SJSA1 (cell line): ENCODE measurements at places on chromosomes 2 and 18.

GRCh38 chr2:120398996-120399888, 53.3 kb downstream of the INHBB start:
- DNase-seq = peak; percentile 60

GRCh38 chr2:72415241-72415661, 267.6 kb upstream of the CYP26B1 start:
- peak; percentile 83 for DNase-seq

GRCh38 chr2:694906-695510, 17.8 kb upstream of the TMEM18 start:
- peak; percentile 40 for DNase-seq

- DNase-seq = no peak
These were observed 627.0 kb upstream of the SYT4 start for GRCh38 chr18:43904209-43904837.

DNA sequence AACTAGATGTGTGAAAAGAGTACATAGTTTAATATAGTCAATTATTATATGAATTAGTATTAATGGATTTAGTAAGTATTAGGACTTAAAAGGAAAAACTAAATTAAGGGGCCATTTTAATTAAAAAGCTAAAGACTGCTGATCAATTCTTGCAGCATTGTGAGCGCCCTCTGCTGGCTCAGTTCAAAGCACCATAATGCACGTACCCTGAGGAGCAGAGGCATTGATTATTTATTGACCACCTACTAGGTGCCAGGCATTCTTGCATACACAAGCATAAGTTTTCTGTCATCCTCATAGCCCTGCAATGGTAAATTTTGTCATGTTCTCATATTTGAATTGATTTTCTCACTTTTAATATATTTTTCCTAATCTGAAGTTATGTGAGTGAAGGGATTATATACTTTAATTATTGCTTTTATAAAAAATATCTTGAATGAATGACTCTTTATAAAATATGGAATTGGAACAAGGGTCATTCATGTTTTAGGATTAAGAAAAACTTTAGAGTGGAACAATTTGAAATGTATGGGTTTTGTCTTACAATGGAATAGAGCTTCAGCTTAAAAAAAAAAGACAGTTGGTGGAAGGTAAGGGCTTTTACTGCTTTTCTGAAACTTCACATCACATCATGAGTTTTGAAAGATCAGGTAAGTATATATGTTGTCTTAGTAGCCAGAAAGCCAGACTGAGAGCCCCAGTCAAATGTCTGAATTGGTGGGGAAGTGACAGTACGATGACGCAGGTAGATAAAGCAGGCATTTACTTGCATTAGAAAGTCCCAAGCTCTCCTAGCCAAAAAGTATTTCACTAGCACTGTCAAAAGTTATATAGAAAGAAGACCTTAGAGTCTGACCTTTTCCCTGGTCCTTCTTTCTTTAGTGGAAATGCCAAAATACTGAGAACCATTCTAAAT, 9.7 kb downstream of the ITGA4 start:
- DNase-seq = peak; percentile 54

DNA sequence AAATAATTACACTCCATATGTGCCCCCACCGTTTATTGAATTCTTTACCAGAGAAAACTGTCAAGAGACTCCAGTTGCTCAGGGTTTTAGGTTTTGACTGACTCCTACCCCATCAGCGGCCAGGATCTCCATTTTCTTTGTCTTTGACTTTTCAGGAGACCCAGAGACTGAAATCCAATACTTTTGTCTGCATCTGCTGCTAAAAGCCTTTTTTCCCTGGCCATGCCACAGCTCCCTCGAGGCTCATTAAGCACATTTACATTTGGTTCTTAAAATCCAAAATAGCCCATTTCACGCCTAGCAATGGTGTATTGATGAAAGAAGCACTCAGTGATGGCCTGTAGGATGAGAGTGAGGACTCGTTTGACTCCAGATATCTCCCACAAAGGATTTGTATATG, 332.6 kb upstream of the ACVR2A start:
- no peak for DNase-seq

GRCh38 chr18:8811115-8811514, 105.8 kb downstream of the MTCL1 start:
- no peak for DNase-seq

- no peak for DNase-seq
These were observed 38.1 kb upstream of the LCLAT1 start for GRCh38 chr2:30408961-30409387.

DNA sequence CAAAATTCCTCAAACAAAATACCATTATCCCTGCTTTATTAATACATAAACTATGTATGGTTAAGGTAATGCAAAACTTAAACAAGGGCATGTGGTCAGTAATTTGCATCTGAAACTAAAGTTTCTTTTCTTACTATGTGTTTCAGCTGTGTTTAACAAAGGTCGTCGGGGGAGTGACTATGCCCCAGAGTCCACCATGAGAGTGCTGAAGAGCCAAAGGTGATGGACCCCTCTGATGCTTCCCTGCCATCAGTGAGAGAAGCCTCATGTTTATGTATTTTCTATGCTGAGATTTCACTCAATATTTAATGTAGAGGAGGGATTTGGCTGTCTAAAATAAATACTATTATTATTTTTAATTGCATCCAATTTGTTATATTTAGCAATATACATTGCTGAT, 707.2 kb upstream of the REG3G start:
- DNase-seq = no peak

GRCh38 chr2:134276381-134277172, 22.7 kb downstream of the MGAT5 start:
- DNase-seq = no peak

DNA sequence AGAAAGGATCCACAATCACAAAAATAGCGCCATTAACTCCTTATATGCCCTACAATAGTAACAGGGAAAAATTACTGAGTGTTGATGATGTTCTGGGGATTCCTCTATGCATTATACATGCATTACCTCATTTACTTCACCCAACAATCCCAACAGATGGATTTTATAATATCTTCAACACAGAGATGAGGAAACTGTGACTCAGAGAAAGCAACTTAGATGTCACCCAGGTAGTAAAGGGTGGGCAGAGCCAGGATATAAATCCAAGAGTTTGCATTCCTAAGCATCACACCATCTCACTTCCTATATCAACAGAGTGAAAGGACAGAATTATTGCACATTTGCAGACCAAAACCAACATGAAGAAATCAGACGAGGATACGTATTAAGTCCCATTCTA, 144.2 kb downstream of the TCF4 start:
- DNase-seq = no peak

- peak; percentile 85 for DNase-seq
These were observed 88.8 kb downstream of the GFPT1 start for GRCh38 chr2:69298261-69298660.

DNA sequence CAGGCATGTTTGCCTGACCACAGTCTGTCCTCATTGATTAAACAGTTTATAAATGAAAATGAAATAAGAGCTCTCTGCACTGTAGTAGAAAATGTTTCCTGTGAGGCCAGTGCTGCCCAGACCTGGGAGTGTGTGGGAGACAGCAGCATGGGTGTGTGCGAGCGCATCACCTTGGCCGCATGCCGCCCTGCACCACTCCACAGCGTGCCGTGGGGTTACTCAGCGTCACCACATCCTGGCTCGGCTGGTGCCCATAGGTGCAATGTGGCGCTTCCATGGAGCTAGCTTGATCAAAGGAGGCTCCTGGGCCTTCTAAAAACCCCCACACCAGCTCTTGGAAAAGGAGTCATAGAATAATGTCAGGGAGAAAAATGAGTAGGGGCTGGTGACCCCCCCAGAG, 76.0 kb upstream of the EPC2 start:
- DNase-seq = no peak

GRCh38 chr18:49322765-49323490, 137.5 kb downstream of the DYM start:
- no peak for DNase-seq

DNA sequence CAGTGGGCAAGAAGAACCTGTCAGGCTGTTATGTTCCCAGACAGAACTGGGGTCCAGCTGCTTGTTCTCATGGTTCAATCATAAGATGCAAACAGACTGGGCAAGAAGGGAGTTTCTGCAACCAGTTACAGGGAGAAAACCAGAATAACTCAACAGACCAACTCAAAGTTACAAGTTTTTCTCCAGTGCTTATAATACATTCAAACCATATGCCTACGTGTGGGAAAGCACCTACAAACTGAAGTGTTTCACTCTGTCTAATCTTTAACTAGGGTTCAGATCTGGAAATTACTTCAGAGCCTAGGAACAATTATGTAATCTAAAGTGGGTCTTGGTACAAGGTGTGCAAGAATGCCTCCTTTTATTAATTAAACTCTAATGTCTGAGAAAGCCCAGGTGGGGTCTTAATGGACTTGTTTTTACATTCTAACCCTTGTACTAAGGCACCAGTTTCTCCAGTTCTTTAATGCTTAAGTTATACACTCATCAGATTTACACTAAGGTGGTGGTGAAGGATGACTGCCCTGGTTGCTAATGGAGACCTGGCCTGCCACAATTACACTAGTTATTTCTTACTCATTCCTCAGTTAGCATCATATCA, 951.9 kb downstream of the TSN start:
- DNase-seq = no peak

GRCh38 chr18:59343926-59344325, 15.1 kb downstream of the LMAN1 start:
- no peak for DNase-seq

- no peak for DNase-seq
These were observed 136.9 kb upstream of the IL1R2 start for GRCh38 chr2:101854877-101855276.

DNA sequence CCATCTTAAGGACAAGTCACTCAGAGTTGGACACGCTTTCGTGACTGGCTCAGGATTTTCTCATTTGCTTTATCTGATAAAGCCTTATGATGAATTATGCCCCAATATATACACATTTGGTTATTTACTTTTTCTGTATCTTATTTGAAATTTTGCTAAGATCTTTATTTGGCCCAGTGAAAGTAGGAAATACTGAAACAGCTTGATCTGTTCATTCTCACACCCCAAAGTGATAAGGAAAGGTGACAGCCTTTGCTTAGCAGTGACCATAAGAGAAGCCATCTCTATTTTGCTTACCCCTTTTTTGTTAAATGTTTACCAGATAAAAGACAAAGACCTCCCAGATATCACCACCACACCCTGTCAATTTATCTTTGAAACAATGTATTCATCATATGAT, 428.3 kb downstream of the PARD3B start:
- DNase-seq = no peak

DNA sequence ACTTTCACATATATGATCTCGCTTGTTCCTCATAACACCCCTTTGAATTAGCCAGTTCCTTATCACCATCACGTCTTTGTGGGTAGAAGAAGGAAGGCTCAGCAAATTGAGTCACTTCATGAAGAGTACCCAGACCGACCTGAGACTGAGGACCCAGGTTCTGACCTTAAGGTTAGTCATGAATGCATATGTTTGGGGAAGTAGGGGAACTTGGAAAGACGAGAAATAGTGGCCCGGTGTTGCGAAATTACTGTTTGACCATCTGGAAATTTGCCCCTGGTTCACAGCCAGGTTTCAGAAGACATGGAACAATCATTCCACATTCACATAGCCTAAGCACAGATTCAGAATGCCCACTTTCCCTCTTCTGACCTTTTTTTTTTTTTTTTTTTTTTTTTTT, 59.8 kb downstream of the MEIS1 start:
- no peak for DNase-seq

DNA sequence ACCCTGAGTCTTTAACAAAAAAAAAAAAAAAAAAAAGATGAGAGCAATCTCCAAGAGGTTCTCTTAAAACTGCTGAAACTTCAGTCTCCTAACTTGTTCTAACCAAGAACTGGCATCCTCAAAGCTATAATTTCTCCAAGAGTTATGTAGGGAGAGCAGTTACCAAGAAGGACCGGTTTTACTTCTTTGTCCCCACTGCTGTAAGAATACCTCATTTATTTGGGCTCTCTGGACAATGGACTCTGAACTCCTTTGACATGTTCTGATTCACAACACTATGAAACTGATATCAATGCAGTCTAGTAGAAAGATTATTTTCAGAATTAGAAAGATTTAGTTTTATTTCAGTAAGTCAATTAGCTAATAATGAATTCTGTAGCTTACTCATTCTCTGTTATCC, 84.5 kb upstream of the DTNB start:
- no peak for DNase-seq

GRCh38 chr2:134261398-134262131, 7.7 kb downstream of the MGAT5 start:
- peak; percentile 18 for DNase-seq

DNA sequence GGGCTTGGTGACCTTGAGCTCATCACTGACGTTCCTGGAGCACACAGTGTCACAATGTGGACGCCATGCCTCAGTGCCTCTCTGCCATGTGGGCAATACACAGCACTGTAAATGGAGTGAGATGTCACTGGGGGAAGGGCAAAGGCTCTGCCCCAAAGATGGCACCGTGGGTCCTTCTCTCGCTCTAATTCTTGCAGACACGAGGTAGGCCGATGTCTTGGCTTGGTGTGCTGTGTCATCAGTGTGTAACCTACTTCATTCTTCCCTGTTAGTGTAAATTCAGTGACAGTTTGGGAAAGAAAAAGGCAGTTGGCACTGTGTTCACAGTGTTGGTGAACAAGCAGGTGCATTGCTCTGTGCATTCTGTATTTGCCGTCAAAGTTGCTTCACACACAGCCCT, 309.3 kb upstream of the MYT1L start:
- no peak for DNase-seq

DNA sequence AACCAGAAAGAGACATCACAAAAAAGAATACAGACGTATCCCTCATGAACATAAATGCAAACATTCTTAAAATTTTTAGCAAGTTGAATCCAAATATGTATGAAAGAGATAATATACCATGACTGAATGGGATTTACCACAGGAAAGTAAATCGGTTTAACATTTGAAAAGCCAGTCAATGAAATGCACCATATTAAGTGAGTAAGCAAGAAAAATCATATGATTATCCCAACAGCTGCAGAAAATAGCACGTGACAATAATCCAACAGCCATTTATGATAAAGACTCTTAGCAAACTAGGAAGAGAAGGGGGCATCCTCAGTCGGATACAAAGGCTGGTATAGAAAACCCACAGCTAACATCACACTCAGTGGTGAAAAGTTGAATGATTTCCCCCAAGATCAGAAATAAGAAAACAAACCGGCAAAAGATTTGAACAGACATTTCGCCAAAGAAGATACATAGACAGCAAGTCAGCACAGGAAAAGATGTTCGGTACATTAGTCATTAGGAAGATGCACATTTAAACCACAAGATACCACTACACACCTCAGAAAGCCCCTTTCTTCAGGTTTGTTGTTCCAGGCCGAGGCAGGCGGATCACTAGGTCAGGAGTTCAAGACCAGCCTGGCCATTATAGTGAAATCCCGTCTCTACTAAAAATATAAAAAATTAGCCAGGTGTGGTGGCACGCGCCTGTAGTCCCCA, 144.3 kb downstream of the INHBB start:
- DNase-seq = no peak

DNA sequence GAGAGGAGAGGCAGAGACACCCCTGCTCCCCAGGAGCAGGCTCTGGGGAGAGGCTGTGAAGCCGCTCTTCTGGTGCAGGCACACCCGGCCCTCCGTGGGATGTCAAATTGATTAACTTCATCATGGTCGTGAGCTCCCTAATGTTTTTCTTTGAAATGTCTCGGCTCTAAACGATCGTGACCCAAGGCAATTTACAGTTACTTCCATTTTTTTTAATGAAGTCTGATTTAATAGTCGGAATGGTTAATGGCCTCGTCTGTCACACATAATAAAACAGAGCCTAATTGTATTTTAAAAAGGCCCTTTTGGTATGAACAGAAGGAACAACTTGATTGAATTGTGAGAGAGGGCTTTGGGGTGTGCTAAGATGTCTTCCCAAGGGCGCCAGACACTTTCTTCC, 130.2 kb downstream of the SMAD2 start:
- no peak for DNase-seq

- peak; percentile 34 for DNase-seq
These were observed 90.1 kb downstream of the LBH start for GRCh38 chr2:30321466-30321865.
